ENCODE measurements at places on chromosomes 7 and 10.

DNA sequence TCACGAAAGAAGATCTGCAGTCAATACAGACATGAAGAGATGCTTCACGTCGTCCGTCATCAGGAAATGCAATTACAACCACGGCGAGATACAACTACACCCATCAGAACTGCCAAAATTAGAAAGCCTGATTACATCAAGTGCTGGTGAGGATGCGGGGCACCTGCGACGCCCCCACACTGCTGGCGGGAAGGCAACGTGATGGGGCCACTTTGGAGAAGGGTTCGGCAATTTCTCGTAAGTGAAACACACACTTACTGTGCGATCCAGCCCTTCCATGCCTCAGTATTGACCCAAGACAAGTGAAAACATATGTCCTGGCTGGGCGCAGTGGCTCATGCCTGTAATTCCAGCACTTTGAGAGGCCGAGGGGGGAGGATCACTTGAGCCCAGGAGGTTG is 25.8 kb upstream of the PDGFA start:
- no peak for DNase-seq

DNA sequence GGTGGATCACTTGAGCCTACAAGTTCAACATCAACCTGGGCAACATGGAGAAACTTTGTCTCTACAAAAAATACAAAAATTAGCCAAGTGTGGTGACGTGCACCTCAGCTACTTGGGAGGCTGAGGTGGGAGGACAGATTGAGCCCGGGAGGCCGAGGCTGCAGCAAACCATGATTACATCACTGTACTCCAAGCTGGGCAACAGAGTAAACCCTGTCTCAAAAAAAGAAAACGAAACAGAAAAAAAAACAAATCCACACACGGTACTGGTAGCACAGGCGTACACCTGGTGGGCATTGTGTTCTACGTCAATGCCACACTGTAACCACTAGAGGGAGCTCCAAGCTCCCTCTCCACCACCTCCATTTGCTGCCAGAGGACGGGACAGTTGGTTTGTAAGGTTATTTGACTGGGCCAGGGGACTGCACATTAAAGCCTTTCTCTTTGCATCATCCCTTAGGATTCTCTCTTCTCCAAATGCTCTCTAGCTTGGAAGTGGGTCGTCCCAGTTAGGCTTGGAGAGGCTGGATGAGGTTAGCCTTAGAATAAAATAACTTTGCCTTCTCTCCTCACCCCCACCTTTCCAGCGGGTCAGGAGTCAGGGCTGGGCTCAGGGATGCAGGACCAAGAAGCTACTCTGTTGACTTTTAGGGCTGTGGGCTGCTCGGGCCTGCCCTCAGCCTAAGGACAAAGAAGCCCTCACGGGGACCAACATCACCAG is 130.8 kb downstream of the SORBS1 start:
- DNase-seq, result peak; percentile 30

DNA sequence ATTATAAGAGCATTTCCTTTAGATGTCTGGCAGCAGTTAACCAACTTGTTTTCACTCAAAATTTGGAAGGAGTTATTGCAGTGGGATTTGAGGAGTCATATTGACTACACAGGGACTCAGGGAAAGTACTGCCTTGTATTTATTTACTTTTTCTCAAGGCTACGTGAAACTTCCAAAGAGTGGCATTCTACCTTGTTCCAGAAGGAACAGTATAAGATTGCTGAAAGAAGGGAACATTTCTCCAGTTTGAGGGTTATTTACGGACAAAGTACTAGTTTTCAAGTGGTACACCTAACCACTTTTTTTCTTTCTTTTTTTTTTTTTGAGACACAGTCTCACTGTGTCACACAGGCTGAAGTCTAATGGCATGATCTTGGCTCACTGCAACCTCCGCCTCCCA is 5.1 kb downstream of the MORN4 start:
- no peak for DNase-seq

DNA sequence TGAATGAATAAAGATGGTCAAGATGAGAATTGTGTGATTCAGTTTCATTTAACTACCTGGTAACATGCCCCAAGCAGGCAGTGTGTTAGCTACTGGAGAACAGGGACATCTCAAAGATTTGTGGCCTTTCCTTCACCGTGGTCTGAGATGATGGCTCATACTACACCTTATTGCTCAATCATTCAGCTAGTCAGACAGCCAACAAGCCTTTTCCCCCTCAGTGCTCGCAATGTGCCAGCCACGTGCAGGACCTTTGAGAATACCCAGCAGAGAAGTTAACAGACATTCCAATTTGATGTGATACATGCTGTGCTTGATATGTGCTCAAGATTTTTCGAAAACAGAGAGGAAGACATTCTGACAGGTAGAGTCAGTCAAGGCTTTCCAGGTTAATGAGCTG is 562.8 kb downstream of the SUGCT start:
- no peak for DNase-seq

DNA sequence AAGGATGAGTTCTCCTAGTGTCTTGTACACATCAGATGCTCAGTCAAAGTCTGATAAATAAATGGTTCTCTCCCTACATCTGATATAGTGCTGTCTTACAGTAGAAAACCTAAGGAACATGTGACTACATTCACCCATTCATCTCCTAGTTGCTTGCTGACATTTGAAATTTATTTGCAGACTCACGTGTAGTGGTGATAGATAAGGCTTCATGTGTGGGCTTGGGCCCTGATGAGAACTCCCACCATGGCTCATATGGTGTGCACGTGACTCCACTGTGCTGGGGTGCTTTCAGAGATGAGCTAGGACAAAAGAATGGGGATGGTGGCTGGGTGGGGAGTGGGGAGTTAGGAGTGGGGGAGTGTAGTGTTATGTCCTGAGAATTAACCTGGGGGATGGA is 287.3 kb downstream of the RPS24 start:
- DNase-seq, result no peak

- no peak for DNase-seq
These were observed 260.7 kb downstream of the BICC1 start for GRCh38 chr10:58773341-58773740.

DNA sequence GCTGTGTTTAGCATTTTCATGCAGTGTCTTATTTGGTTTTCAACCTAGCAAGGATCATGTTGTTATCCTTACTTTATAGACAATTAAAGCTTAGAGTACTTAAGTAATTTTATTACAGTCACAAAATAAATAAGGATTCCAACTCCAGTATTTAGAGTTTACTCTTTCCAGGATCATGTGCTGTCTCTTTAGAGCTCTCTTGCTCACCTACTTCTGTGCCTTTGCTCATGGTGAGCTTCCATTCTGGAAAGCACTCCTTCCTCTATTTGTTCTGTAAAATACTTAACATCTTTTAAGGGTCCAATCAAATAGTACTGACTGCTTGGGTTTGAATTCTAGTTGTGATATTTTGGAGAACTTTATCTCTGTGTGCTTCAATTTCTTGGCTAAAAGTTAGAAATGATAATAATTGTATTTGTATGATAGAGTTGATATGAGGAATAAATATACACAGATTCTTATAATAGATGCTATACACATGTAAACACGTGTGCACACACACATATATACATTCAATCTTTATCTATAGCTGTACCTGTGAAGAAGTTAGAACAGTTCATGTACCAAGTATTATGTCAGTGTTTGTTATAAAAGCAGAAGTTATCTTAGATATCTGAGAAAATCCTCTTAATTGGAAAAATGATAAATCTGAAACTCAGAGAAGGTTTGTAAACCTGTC is 18.2 kb upstream of the CALCR start:
- DNase-seq, result no peak
